ENCODE measurements at places on chromosomes 12 and 14.

- no peak for DNase-seq
Observed at GRCh38 chr14:32366986-32367385, 37.9 kb downstream of the AKAP6 start.

DNA sequence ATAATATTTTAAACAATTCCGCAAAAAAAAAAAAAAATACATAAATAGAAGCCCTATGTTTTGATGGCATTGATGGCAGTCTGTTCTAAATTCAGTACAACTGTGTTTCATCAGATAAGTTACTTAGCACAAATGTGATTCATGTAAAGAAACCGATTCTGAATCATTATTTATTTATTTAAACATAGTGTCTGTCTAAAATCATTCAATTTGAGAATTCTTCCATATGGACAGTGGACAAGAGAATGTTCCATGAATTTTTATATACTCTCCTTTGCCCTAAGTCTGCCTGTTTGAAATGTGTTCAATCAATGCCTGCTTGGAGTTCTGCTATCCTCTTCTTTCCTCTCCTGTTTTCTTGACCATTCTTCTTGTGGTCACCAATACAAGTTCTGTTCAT lies 126.5 kb downstream of the PDE3A start:
- no peak for DNase-seq

DNA sequence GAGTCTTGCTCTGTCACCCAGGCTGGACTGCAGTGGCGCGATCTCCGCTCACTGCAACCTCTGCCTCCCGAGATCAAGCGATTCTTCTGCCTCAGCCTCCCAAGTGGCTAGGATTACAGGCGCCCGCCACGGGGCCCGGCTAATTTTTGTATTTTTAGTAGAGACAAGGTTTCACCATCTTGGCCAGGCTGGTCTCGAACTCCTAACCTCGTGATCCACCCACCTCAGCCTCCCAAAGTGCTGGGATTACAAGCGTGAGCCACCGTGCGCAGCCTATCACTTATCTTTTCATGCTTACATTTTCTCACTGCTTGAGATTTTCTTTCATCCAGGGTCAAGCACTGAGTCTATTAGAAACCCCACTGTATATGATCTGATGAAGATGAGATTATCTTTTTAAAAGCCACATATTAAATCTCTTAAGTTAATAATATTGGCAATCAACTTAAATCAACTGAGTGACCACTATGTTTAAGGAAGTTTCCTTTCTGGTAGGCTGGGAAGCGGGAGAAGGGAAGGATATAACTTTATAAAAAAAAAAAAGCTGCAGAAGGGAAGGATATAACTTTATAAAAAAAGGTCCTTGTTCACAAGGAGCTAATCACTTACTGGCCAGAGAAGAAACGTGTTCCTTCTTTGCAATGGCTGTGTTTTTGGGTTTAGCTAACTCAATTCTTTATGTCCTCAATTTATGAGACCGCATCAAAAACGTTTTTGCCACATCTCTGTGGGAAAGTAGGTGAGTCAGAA lies 1.3 kb upstream of the MDM2 start:
- no peak for DNase-seq

GRCh38 chr12:64633940-64634337 lies 23.6 kb downstream of the RASSF3 start:
- DNase-seq, result peak; percentile 37

GRCh38 chr12:104154806-104155205 lies 16.8 kb upstream of the NFYB start:
- DNase-seq, result no peak

GRCh38 chr12:132367071-132367851 lies 37.9 kb upstream of the GALNT9 start:
- no peak for DNase-seq

DNA sequence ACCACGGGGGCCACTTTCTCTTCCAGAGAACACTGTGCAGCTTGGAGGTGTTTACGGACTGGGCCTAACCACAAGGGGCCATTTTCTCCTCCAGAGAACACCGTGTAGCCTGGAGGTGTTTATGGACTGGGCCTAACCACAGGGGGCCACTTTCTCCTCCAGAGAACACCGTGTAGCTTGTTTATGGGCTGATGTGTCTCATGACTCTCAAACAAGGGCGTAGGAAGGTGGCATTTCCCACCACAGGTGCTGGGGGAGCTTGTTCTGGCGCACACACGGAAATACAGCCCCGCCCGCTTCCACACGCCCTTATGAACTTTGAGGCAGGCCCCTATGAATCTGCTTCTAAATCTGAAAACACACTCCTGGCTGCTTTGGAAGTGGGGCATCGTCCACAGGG lies 174.6 kb upstream of the SFSWAP start:
- peak; percentile 44 for DNase-seq

GRCh38 chr12:79326222-79326621 lies 364.5 kb downstream of the PAWR start:
- no peak for DNase-seq

DNA sequence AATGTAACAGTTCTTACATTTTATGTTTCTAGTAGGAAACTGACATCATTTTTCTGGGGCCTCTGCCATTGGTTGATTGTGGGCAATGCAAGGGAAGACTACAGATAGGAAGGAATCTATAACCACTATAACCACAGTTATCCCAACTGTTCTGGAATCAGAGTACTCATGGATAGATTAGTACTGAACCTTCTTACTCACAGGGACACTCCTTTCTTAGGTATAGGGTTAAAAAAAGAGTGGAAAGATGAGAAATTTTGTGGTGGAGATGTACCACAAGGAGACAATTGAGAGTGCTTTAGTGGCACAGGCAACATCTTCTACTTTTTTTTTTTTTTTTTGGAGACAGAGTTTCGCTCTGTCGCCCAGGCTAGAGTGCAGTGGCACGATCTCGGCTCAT lies 21.0 kb downstream of the TMEM116 start:
- no peak for DNase-seq

DNA sequence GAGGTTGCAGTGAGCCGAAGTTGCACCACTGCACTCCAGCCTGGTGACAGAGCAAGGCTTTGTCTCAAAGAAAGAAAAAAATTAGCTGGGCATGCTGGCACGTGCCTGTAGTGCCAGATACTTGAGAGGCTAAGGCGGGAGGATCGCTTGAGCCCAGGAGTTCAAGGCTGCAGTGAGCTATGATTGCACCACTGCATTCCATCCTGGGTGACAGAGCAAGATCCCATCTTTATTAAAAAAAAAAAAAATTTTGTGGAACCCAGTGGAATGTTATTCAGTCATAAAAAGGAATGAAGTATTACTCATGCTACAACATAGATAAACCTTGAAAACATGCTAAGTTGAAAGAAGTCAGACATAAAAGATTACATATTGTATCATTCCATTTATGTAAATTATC lies 8.3 kb upstream of the ERBB3 start:
- DNase-seq, result no peak

DNA sequence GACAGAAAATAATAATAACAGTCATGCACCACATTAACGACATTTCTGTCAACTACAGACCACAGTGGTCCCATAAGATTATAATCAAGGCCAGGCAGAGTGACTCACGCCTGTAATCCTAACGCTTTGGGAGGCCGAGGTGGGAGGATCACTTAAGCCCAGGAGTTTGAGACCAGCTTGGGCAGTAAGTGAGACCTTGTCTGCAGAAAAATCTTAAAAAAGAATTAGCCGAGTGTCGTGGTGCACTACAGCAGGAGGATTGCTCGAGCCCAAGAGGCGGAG lies 8.6 kb downstream of the NAB2 start:
- DNase-seq, result no peak

DNA sequence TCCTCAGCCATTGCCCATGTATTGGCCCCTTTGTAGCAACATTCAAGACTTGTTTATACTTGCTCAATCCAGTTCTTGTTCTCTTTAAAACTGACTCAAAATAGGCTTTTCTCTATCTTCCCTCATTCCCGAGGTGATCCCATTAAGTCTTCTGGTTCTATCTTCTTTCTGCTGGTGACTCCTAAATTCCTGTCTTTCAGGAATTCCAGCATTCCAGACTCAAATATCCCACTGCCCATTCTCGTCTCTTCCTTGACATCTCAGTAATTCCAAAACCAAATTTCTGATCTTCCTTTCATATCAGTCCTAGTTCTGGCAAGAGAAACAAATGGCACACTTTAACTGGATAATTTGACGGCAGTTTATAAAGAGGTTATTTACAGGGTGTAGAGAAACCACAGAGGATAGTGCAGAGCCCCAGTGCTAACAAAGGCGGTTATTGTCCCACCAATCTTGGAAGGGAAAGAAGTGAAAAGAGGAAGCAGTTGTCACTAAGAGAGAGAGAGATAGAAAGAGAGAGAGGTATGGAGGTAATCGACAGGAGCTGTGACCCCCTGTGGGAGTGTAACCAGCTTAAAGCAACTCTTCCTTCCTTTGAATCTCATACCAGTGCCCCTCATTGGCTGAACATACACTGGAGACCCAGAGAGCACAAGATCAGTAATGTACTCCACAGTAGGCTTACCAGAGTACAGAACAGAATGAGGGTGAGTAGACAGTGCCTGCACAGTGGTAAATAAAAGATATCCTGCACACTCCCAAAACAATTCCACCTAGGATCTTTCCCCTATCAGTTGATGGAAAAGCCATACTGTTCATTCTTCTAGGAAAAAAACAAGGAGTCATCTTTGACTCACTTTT lies 177.6 kb upstream of the LMNTD1 start:
- DNase-seq, result no peak

- DNase-seq, result no peak
Observed at GRCh38 chr12:75884465-75884985, 147.1 kb downstream of the PHLDA1 start.

GRCh38 chr12:100185361-100185894 lies 15.2 kb upstream of the ACTR6 start:
- no peak for DNase-seq

DNA sequence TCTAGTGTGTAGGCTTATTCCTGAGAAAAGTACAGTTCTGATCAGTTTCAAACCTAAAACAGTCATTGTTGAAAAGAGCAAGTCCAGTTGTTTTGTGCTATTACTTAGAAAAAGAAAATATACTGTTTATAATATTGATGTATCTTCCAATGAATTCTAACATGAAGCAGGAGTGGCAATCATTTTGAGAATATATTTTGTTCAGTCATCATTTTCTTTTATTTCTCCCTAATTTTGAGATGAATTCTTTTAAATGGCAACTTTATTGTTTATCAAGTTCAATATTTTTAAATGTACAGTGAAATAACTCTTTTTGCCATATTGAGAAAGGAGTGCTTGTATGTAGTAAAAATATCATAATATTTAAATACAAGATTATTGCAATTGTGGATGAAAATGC lies 862.2 kb upstream of the MDGA2 start:
- no peak for DNase-seq

- DNase-seq, result no peak
Observed at GRCh38 chr14:71361336-71361735, 454.1 kb downstream of the PCNX1 start.

DNA sequence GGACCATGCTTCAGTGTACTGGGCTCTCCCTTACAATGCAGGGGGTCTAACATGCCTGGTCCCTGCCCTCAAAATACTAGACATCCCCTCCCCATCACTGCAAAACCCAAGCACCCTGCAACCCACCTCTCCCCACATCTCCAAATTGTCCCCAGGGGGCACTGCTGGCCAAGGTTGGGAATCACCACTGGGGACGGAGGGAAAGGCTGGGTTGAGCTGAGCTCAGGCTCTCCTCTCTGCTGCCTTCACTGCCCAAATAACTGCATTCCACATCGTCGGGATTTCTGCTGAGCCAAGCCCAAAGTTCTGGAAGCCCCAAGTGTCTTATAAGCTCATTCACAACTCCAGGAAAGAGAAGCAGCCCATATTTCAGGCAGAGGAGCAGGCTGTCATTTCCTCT lies 69.6 kb downstream of the NT5DC3 start:
- no peak for DNase-seq

- no peak for DNase-seq
Observed at GRCh38 chr14:23137813-23138535, 18.9 kb upstream of the CEBPE start.

- no peak for DNase-seq
Observed at GRCh38 chr12:118420673-118421072, 44.3 kb downstream of the SUDS3 start.

DNA sequence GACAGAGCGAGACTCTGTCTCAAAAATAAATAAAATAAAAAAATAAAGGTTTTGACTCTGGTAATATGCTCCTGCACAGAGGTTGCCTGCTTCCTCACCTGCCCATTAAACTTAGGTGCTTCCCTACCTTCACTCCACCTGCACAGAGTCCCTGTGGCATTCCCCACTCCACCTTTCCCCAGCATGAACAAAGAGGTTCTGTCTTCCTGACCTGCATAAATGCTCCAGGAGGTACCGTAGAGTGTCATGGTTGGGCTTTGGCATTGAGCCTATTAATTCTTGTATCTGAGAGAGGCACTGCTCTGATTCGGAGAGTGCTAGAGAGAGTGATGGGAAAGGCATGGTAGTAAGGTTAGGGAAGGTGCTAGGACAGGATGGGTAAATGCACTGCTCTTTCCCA lies 6.3 kb downstream of the ARHGAP9 start:
- DNase-seq, result no peak

GRCh38 chr12:130334937-130335336 lies 2.8 kb upstream of the PIWIL1 start:
- DNase-seq, result no peak

DNA sequence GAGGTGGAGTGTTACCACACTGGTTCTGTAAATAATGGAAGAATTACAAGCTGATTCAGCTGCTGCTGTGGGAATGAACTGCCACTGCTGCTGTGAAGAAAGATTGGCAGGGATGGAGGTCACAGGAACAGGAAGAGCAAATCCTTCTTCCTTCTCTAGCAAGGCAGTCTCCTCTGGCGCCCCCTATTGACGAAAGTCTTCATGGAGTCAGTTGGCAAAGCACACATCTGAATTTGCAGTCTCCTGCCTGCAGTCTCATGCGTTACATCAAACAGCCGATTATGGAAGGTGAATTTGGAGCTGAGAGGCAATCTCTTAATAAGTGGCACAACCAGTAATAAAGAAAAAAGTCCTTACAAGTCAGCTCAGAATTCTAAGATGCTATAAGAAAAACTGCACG lies 106.0 kb upstream of the TMTC1 start:
- no peak for DNase-seq

DNA sequence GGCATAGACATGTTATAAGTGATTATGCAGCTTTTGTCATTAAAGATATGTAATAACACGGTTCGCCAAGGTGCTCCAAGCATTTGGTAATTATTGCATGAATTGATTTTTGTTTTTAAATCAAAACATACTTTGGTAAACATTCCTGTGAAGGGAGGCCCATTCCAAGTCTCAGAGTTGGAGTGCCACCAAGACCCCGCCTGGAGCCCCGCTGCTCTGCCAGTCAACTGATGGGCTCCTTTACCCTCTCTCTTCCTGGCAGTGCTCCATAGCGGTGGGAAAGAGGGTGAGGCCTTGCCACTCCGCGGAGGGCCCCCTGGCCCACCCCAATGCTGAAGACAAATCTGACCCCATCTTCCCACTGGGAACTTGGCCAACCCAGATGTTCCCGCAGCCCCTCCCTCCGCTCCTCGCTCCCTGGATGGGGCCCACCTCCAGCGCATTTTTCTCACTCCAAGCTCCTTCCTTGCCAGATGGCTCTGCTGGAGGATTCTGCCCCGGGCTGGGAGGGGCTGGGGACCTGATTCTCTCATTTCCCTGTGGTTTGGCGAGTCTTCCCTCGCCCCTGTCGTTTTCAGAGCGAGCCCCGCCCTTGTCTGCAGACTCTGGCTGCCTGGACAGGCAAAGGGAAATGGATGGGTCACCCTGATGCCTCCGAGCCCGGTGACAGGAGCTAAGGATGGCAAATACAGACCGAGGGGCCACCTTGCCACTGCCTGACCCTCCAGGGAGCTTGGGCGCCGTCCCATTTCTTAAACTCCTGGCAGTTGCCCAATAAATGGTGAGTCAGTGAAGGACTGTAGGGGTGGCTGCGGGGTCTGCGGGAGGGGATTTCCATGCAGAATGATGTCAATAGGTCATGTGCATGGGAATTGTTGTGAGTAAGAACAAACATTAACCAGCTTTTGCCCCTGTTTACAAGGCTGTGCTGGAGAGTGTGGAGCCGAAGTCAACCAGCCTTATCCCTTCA lies 9.2 kb upstream of the PAPLN start:
- DNase-seq, result no peak
